ENCODE measurements at places on chromosomes 2 and 18.

- no peak for DNase-seq
- no peaks in the 10 kb centered on the region for H3K27me3 ChIP-seq
- H3K4me1 ChIP-seq = no peaks in the 10 kb centered on the region
- H3K36me3 ChIP-seq = no peaks in the 10 kb centered on the region
- no peak overlapping the region for H3K27ac ChIP-seq
Measured at GRCh38 chr2:133247631-133248030, 320.6 kb downstream of the NCKAP5 start.

- peak overlapping the region; percentile 94 for H3K27ac ChIP-seq
- H3K4me3 ChIP-seq = peak overlapping the region; percentile 77
- no peaks in the 10 kb centered on the region for H3K27me3 ChIP-seq
- H3K36me3 ChIP-seq = peaks cover 52% of the 10 kb centered on the region
Measured at GRCh38 chr2:162063281-162063680, 10.7 kb downstream of the DPP4 start.

GRCh38 chr18:55999641-56000040 is 411.6 kb upstream of the TCF4 start:
- H3K36me3 ChIP-seq = no peaks in the 10 kb centered on the region
- H3K4me1 ChIP-seq = no peaks in the 10 kb centered on the region
- H3K27me3 ChIP-seq = no peaks in the 10 kb centered on the region
- DNase-seq = no peak

DNA sequence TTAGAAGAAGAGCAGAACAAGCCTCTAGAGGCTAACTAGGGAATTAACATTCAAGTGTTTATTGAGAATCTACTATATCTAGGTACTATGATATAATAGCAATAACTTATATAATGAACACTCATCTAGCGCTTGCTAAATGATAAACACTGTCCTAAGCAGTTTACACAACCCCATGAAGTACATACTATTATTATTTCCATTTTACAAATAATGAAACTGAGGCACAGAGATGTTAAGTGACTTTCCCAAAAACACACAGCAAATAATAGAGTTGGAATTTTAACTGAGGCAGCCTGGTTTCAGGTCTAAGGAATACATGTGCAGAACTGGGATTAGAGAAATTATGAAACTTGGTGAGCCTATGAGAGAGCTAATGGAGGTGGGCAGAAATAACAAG is 893.4 kb downstream of the CPS1 start:
- H3K27me3 ChIP-seq = peaks cover 2% of the 10 kb centered on the region
- no peak for DNase-seq
- H3K27ac ChIP-seq = no peak overlapping the region
- H3K36me3 ChIP-seq = no peaks in the 10 kb centered on the region
- H3K4me1 ChIP-seq = no peaks in the 10 kb centered on the region
- H3K4me3 ChIP-seq = no peak overlapping the region

GRCh38 chr18:24988253-24988840 is 363.6 kb downstream of the ZNF521 start:
- H3K4me1 ChIP-seq = no peaks in the 10 kb centered on the region
- DNase-seq = no peak
- H3K36me3 ChIP-seq = no peaks in the 10 kb centered on the region
- no peak overlapping the region for H3K4me3 ChIP-seq
- no peak overlapping the region for H3K27ac ChIP-seq

- H3K27me3 ChIP-seq = no peaks in the 10 kb centered on the region
- H3K4me1 ChIP-seq = no peaks in the 10 kb centered on the region
- no peak overlapping the region for H3K4me3 ChIP-seq
- H3K27ac ChIP-seq = no peak overlapping the region
- no peaks in the 10 kb centered on the region for H3K36me3 ChIP-seq
Measured at GRCh38 chr2:29207352-29208148, 92.3 kb downstream of the CLIP4 start.

- H3K27me3 ChIP-seq = no peaks in the 10 kb centered on the region
- H3K4me1 ChIP-seq = peaks cover 10% of the 10 kb centered on the region
- H3K36me3 ChIP-seq = no peaks in the 10 kb centered on the region
- no peak for DNase-seq
Measured at GRCh38 chr2:202479090-202479489, 103.0 kb downstream of the BMPR2 start.

DNA sequence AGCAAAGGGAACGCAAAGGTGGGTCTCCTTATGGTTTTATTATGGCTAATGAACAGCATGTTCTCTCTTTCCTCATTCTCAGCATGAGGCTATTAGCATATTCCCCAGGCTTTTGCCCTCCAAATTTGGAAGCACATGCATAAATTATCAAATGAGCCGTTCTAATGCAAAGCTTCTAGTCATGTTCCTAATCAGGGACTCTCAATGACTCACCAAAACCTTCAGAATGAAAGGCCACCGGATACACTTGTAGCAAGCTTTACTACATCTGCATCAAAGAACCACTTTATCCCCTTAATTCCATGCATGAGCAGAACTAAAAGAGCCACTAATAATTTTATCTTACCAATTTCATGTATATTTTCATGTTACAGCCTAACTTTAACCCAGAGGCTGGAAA is 310.5 kb downstream of the LRATD1 start:
- no peak for DNase-seq
- no peaks in the 10 kb centered on the region for H3K4me1 ChIP-seq
- no peak overlapping the region for H3K4me3 ChIP-seq
- H3K36me3 ChIP-seq = no peaks in the 10 kb centered on the region
- H3K27me3 ChIP-seq = peaks cover 4% of the 10 kb centered on the region

DNA sequence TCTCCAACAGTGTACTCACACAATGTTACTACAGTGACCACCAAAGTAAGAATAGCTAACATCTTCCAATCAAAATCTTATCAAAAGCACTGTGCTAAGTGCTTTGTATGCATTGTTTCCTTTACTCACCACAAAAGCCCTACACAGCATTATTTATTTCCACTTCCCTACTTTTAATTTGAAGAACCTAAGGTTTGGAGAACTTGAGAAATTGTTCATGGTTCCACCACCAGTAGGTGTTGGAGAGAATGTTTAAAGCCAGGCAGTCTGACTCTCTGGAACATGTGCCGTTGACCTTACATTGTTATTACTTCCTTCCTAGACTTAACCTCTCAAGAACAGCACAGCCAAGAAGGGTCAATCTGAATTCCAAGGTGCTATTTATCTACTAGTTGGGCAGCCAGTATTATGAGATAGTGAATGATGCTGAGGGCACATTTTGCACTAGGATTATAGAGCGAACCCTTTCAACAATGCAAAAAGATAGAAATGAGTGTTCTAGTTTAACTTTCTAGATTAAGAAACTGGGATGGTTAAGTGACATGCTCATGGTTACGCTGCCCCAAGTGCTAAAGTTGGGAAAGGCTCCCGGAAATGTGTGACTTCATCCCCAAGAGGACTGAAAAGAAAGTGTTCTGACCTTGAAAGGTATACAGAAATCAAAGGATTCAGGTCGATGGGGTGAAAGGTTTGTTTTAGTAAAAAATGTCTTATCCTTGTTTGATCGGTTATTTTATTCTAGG is 55.2 kb upstream of the FAM136A start:
- H3K27me3 ChIP-seq = peaks cover 4% of the 10 kb centered on the region
- DNase-seq = no peak
- H3K36me3 ChIP-seq = no peaks in the 10 kb centered on the region
- no peaks in the 10 kb centered on the region for H3K4me1 ChIP-seq

GRCh38 chr18:78621141-78621755 is 358.4 kb upstream of the SALL3 start:
- H3K4me1 ChIP-seq = no peaks in the 10 kb centered on the region
- no peak for DNase-seq
- no peak overlapping the region for H3K4me3 ChIP-seq
- H3K36me3 ChIP-seq = no peaks in the 10 kb centered on the region
- no peak overlapping the region for H3K27ac ChIP-seq
- H3K27me3 ChIP-seq = no peaks in the 10 kb centered on the region

GRCh38 chr2:197191177-197191939 is 119.2 kb downstream of the ANKRD44 start:
- H3K36me3 ChIP-seq = peaks cover 18% of the 10 kb centered on the region
- DNase-seq = no peak
- H3K27me3 ChIP-seq = no peaks in the 10 kb centered on the region
- peak overlapping the region; percentile 47 for H3K27ac ChIP-seq
- peak overlapping the region; percentile 0 for H3K4me3 ChIP-seq

DNA sequence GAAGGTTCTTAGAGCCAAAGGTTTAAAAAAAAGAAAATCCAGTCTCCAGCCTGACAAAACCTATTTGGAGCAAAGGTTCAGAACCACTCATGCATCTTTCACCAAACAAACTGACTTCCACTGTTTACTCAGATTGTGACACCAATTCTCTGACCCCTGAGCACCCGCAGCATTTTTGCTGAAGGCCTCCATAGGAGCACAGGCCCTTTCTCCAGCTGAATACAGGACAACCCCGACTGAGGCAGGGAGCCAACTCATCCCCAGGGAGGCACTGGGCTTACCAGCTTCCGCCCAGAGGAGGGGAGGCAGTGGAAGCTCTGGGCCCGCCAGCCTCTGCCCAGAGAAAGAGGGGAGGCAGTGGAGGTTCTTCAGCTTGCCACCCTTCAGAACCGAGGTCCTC is 51.0 kb upstream of the CNGA3 start:
- H3K4me3 ChIP-seq = no peak overlapping the region
- no peak overlapping the region for H3K27ac ChIP-seq
- H3K27me3 ChIP-seq = peaks cover 12% of the 10 kb centered on the region
- no peaks in the 10 kb centered on the region for H3K4me1 ChIP-seq
- no peak for DNase-seq
- H3K36me3 ChIP-seq = no peaks in the 10 kb centered on the region

DNA sequence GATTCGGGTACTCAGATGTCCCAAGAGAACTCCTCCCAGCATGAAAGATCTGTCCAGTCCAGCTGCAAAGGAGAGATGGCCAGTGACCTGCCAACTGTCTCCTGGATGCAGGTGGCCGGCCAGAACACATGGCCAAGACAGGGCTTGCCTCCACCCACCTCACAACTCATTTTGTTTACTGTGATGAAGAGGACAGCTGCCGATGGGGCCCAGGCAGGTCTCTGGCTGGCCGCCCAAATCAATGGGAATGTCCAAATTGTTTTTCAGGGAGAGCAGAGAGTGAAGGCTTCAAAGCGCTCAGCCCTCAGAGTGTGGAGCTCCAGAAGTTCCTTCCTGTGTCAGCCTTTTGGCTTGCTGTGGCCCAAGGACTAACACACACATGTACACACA is 41.9 kb downstream of the FOSL2 start:
- peaks cover 2% of the 10 kb centered on the region for H3K27me3 ChIP-seq
- no peak overlapping the region for H3K27ac ChIP-seq
- DNase-seq = no peak
- no peak overlapping the region for H3K4me3 ChIP-seq
- H3K36me3 ChIP-seq = no peaks in the 10 kb centered on the region

GRCh38 chr2:127185093-127185492 is 35.0 kb downstream of the CYP27C1 start:
- H3K36me3 ChIP-seq = no peaks in the 10 kb centered on the region
- H3K4me1 ChIP-seq = peaks cover 7% of the 10 kb centered on the region
- no peak overlapping the region for H3K27ac ChIP-seq
- no peak for DNase-seq

DNA sequence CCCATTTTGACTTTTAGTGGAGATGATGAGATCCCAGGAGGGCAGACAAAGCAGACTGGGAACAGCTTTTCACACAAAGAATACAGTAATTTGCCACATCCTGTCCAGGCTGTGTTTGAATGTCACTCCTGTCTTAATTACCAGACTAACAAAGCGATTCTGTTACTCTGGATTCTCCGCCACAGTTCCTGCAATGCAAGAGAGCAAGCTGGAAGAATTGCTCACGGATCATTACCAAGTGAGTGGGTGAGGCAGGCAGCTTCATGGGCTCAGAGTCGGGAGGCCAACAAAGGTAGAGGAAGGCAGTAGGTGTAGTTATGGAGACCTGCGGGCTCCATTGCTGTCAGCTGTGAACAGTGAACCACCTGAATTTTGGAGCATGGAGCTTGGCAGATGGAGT is 250.5 kb upstream of the ATP5MC3 start:
- H3K36me3 ChIP-seq = no peaks in the 10 kb centered on the region
- H3K4me1 ChIP-seq = no peaks in the 10 kb centered on the region
- H3K4me3 ChIP-seq = no peak overlapping the region

- peaks cover 21% of the 10 kb centered on the region for H3K4me1 ChIP-seq
- H3K36me3 ChIP-seq = peaks cover 22% of the 10 kb centered on the region
- no peak overlapping the region for H3K4me3 ChIP-seq
- DNase-seq = no peak
Measured at GRCh38 chr2:130337735-130338325, 4.9 kb upstream of the IMP4 start.

GRCh38 chr2:8457699-8458502 is 224.0 kb upstream of the ID2 start:
- peak overlapping the region; percentile 73 for H3K4me3 ChIP-seq
- peaks cover 19% of the 10 kb centered on the region for H3K27me3 ChIP-seq
- H3K4me1 ChIP-seq = peaks cover 71% of the 10 kb centered on the region
- H3K27ac ChIP-seq = peak overlapping the region; percentile 68
- DNase-seq = no peak

DNA sequence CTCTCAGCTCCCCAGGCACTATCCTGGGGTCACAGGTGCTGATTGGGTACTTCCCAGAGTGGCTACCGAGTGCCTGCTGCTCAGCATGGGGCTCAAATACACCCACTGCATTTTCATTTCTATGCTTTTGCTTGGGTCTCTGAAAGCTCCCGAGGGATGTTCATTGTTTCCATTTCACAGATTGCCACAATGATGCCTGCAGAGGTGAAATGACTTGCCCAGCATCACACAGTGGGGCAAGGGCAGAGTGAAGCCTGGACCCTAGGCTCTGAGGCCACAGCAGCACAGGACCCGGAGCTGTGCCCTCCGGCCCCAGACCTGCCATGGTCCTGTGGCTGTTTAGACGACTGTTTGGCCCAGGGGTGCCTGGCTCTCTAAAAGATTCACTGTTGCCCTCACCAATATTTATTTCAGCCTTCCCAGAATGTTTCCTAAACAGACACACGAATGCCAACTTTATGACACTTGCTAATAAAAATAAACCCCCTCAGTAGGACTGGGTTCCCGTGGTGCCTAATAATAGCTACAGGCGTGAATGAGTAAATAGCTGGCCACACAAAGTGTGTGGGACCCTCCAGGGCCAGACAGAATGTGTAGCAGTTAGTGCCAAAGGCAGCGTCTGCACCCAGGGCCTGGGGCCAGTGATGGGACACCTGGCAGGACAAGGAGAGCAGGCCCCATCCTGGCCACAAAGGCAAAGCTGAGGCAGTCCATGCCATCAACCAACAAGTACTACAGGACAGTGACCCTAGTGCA is 11.5 kb upstream of the ST8SIA5 start:
- H3K4me3 ChIP-seq = no peak overlapping the region
- H3K36me3 ChIP-seq = no peaks in the 10 kb centered on the region
- peaks cover 13% of the 10 kb centered on the region for H3K27me3 ChIP-seq
- H3K4me1 ChIP-seq = no peaks in the 10 kb centered on the region
- no peak for DNase-seq

DNA sequence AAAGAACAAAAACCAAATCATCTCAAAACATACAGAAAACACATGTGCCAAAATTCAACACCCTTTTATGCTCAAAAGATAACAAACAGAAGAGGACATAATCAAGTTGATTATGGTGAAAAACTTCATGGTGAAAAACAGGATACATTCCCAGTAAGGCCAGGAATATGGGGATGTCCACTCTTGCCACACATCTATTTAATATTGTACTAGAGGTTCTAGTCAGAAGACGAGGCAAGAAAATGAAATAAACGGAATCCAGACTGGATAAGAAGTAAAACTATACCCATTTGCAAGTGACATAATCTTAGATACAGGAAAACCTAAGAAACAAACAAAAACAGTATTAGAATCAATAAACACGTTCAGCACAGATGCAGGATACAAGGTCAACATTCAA is 40.8 kb downstream of the MAP3K2 start:
- H3K27ac ChIP-seq = no peak overlapping the region
- no peak overlapping the region for H3K4me3 ChIP-seq
- DNase-seq = no peak
- H3K36me3 ChIP-seq = peaks cover 4% of the 10 kb centered on the region
- H3K27me3 ChIP-seq = no peaks in the 10 kb centered on the region

All from activated T-helper 1 cell treated with anti-CD3 and anti-CD28 coated beads, Interleukin-12 subunit alpha, Interleukin-12 subunit beta, Interleukin-2, Interleukin-4 antibody, amounts not matched to agents 30 ng/mL and 10 ng/mL and 1 ng/mL, durations not matched to agents 14 hours and 24 hours and 36 hours (primary cell).